ENCODE measurements at places on chromosomes 12 and 14.

DNA sequence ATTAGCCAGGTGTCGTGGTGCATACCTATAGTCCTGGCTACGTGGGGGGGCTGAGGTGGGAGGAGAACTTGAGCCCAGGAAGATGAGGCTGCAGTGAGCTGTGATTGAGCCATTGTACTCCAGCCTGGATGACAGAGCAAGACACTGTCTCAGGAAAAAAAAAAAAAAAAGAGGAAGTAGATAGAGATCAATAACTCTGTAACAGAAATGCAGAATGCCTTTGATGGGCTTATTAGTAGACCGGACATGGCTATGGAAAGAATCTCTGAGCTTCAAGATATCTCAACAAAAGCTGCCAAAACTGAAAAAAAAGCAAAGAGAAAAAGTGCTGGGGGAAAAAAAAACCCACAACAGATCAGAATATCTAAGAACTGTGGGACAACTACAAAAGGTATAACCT lies 37.5 kb downstream of the GPR68 start:
- no peak for DNase-seq

- DNase-seq, result no peak
Measured at GRCh38 chr12:58066296-58066695, 124.9 kb downstream of the ATP23 start.

DNA sequence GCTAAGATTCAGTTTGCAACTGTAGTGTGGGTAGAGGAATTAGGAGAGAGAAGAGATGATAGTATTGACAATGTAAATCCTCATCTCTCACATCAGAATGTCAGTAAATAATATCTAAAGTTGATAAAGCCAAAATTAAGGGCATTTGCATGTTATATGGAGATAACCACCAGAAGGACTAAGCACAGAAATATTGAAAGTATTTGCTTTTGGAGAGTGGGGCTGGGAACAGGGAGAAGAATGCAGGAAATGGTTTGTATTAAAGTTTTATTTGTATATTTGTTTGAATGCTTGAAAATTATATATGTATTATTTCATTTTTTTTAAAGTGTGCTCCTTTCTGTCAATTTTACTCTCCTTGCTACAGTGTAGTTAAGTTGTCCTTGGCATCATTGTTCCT lies 491.4 kb downstream of the APAF1 start:
- DNase-seq, result no peak

- DNase-seq, result no peak
Measured at GRCh38 chr12:2287151-2287550, 234.4 kb downstream of the CACNA1C start.

DNA sequence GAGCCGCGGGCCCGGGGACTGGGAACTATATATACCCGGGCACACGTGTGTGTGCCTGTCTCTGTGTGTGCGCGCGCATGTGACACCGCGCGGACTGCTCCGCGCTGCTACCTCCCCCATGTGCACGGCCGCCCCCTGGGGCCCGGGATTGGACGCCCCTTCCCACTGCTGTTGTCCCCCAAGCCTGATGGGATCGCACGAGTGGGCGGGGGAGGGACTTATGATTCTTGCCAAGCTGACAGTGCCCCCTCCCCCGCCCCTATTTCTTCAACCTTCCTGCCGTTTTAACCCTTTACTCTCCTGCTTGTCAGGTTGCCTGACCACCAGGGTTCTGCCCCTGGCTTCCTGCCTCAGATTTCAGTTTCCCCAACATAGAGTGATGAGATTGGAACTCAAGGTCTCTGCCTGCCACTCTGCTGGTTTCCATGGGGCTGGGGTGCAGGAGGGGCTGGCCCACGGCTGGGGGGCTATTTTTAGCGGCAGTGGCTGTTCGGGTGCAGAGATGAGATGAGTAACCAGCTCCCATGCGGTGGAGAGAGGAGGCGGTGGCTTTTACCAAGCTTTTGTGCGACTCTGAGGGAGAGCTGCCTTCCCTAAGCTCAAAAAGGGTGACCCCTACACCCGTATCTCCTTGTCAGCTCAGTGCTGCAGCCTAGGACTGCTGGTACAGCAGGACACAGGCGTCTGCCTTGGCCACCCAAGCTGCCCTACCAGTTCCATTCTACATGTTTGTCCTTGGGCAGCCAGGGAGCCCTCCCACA lies at the start of gene DDN:
Gene DDN, minus strand, starts transcription at position 5 of the 761 bp plus-strand sequence. CDS start 88 bp downstream, outside the sequence.
- DNase-seq, result peak; percentile 47

DNA sequence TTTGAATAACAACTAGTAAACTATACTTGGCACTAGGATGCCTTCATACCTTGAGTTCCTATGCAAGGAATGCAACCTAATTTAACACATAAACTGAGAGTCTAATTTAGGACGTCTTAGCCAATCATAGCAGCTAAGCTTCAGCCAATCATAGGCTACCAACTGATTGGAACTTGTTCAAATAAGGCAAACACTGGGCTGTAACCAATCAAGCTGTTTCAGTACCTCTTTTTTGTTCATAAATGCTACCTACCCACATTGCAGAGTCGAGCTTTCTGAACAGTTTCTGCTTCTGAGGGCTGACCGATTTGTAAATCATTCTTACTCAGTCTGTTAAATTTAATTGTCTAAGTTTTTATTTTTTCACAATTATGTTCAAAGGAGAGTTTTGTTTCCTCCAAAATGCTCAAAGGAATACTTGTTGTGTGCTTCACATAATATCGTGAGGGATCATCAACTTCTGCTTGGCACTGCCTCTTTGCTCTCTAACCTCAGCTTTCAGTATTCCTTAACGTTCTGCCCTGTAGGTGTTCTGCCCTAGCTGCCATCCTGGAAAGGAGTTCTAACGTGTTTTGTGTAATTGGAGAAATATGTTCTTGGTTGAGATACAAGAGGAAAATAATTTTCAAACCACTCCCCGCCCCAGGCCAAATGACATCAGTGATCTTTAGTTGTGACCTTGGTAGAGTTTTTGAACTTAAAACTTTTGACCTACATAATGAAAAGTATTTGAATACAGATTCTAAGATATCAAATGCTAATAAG lies 380.4 kb upstream of the MIS18BP1 start:
- DNase-seq, result no peak

- no peak for DNase-seq
Measured at GRCh38 chr12:96249196-96250118, 55.3 kb downstream of the ELK3 start.

GRCh38 chr12:132587781-132588180 lies 22.6 kb downstream of the LRCOL1 start:
- no peak for DNase-seq

Data from activated naive CD4-positive, alpha-beta T cell treated with anti-CD3 and anti-CD28 coated beads for 36 hours (primary cell).